Spleen (tissue), 13 donors: ENCODE measurements at places on chromosomes 12 and 14. TPM values are rescaled to one million over a fixed set of nuclear protein-coding genes. Genes with fewer than 3 reads are reported as not detected.

GRCh38 chr12:13970803-13971202, 10.6 kb downstream of the GRIN2B start:
- DNase-seq = no peak

DNA sequence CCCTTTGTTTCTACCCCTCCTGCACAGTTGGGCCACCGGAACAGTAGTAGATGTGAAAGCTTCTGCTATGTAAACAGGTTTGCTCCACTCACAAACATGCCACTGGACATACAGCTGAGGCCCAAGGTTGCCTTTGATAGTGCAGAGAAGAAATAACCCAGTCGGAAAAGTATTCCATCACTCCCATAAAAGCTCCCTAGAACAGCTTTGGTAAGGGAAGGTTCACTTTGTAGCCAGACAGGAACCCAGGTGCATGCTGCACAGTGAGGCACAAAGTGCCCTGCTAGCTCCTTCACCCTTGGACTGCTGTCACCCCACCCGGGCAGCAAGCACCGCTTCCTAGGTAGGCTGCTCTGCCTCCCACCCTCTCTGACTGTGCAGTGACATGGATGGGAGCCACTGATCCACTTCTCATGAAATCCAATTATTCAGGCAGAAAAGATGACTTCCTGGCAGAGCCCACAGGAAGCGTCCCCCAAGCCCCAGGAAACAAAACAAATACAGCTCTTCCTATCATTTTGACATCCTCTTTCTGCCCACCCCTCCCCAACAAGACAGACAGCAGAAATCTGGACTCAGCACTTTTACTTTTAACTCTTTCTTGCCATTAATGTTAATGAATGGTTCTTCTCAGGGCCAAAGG, 100.2 kb downstream of the SRGAP1 start:
- no peak for DNase-seq

DNA sequence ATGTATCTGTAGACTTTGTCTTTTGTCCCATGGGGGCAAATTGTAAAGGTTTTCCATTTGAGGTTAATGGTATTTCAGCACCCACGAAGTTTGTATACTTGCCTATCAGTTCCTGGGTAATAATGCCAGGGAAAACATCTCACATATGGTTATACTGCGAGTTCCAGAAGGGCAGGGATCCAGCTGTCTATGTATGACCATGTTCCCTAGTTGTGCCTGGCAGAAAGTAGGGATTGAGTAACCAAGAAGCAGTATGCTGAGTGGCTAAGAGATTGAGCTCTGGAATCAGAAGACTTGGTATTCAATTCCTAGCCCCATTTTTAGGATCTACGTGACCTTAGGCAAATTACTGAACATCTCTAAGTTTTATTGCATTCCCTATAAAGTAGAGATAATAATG, 173.2 kb upstream of the PWP1 start:
- DNase-seq = no peak

DNA sequence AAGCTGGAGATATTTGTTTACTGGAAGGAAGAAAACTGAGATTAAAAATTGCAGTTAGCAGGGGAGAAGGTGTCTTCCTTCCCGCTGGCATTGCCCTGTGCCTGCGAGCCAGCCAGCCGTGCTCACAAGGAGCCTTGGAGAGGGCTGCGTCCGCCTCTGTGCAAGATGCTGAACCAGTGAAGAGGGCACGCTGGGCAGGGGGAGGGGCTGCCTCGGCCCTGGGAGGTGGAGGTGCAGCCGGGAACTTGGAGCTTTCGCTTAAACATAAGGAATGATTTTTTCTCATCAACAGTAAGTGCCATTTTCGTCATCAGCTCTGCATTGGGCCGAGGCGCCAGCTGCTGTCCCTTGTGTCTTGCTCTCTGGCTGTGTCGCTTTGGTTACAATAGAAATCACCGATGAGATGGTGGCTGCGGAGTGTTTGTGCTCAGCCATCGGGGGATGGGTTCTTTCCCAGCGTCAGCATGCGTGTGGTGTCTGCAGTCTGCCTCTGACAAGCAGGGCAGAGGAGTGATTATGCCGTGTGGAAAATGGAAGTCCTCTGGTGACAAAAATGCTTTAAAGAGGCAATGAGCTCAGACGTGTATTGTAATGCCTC, 97.3 kb downstream of the ESR2 start:
- DNase-seq = peak; percentile 85

DNA sequence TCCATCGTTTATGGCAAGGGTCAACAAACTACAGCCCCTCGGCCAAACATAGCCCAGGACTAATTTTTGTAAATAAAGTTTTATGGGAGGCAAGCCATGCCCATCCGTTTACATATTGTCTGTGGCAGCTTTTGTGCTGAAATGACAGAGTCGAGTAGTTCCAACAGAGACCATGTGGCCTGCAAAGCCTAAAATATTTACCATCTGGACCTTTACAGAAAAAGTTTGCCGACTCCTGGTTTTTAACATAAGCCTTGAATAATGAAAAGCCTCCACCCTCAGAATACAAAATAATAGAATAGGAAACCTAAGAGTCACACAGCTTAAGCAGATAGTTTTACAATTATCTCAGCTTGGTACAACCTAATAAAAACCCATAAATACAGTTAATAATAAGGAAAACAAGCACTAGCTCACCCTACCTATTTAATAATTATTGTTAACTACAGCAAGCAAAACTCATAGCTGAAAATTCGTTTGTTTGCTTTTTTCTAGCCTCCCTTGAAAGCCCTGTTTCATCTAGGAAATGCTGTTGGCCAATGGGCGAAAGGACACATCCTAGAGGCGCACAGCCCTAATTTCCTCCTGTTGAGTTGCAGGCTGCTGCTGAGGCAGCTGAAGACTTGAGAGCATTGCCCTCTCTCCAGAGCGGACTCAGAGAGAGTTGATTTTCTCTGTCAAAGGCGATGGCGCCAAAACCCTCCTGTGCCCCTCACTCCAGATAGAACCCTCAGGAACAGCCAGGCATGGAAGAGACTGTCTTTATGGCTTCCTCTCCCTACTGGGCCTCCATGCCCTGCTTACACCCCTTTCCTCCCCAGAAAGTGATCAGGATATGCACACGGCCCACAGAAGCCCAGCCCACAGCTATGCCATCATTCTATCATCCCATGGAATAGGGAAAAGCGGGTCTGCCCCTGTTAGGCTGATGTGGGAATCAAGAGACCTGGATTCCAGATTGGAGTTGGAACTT, 107.2 kb downstream of the DPF3 start:
- DNase-seq = no peak

GRCh38 chr14:20377171-20377570, 33.7 kb downstream of the PARP2 start:
- no peak for DNase-seq

DNA sequence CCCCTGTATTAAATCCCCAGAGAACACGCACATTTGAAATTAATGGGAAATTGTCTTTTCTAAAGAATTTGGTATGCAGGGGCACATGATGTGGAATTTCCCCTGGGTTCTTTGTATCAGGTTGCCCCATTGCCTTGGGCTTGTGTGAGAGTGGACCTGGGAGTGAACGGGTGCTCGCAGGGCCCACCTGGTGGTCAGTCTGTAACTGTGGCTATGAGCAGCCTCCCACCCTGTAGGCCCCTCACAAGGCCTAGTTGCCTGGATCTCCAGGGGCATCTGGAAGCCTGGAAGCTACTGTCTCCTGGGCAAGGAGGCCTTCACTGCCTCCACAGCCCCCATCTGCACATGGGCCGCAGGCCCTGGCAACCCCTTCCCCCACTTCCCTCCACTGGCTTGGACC, 96.7 kb downstream of the SLC25A47 start:
- DNase-seq = peak; percentile 27

DNA sequence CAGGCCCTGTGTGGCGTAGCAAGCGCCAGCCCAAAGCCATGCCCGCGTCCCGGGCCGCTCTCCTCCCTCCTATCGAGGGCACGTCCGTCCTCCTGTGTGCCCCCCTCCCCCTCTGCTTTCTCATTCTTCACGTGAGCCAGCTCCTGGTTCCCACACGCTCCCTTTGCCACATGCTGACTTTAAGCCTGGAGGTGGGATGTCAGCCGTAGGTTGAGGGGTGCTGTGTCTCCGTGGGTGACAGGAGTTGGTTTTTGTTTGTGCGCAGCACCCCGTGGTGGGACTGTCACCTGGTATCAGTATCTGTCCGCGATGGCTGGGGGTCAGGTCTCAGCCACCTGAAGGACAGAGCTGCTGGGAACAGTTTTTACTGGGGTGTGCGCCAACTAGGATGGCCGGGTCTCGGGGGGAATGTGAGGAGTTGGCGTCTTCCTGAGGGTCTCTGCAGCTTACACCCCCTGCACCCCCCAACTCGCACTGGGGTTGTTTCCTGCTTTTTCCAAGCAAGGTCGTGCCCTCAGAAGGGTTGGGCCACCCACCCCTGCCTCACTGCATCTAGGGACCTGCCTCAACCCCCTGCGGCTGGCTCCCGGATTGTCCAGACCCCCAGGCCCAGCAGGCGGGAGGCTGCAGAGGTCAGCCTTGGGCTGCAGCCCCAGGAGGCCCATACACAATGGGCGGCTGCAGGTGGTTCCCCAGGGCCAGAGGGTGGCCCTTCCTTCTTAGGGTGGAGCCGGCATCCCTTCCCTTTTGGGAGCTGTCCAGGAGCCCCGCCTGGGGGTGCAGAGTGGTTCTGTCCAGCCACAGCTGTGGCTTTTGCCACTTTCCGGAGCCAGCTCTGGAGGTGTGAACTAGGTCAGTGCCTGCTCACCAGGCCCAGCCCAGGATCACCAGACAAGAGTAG, 7.3 kb downstream of the ULK1 start:
- DNase-seq = peak; percentile 85

GRCh38 chr12:102215992-102216691, 18.5 kb upstream of the PMCH start:
- no peak for DNase-seq

GRCh38 chr12:123024819-123025391, 44.4 kb downstream of the ARL6IP4 start:
- DNase-seq = peak; percentile 3

DNA sequence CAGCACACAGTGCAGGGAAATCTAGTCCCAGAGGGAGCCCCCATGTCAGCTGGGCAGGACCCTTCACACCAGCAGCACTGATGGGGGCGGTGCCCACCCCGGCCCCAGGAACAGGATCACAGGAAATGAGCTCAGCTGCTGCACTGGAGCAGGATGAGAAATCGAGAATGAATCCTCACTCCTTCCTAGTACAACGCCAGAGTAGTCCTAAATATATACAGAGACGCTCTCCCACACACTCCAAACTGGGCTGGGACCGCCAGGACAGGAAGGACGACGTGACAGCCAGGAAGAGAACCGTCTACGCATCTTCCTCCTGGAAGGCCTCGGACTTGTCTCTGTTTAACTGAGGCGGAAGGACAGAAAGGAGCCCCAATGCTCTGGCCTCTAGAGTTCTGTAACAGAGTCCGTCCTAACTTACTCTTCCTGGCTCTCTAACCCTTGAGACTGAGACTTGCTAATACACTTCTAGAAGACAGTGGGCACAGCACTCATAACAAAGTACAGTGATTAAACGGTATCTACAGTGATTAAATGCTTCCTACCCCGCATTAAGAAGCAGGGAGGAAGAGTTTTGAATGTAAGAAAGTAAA, 33.4 kb downstream of the CDC42BPB start:
- peak; percentile 61 for DNase-seq

DNA sequence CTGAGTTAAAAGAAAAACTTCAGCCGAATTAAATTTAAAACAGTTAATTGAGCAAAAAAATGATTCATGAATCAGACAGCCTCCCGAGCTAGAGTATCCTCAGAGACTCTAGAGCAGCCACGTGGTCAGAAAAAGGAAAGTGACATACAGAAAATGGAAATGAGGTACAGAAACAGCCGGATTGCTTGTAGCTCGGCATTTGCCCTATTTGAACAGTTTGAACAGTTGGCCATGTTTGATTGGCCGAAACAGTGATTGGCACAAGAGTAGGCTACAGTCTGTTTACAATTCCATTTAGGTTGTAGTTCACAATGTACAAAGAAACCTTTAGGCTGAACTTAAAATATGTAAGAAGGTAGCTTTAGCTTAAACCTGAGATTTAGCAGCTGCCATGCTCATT, 12.9 kb upstream of the OXA1L start:
- no peak for DNase-seq

GRCh38 chr14:66918527-66918926, 270.7 kb upstream of the GARIN2 start:
- DNase-seq = no peak

DNA sequence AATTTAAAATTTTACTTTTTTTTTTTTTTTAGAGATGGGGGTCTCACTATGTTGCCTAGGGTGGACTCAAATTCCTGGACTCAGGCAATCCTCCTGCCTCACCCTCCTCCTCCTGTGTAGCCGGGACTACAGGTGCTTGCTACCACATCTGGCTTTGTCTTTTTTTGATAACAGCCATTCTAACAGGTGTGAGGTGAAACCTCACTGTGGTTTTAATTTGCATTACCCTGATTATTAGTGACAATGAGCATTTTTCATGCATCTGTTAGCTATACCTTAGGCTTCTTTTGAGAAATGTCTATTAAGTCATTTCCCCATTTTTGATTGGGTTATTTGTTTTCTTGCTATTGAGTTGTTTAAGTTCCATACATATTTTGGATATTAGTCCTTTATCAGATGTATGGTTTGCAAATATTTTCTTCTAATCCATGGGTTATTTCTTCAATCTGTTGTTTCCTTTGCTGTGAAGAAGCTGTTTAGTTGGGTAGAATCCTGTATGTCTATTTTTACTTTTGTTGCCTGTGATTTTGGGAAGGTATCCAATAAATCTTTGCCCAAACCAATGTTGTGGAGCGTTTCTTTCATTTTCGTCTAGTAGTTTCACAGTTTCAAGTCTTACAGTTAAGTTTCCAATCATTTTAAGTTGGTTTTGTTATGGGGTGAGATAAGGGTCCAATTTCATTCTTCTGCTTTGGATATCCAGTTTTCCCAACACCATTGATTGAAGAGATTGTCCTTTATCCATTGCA, 86.1 kb downstream of the MYF5 start:
- DNase-seq = no peak

GRCh38 chr12:128671528-128672042, 152.2 kb downstream of the SLC15A4 start:
- DNase-seq = no peak

GRCh38 chr12:56071648-56072047, 8.3 kb upstream of the ERBB3 start:
- no peak for DNase-seq

DNA sequence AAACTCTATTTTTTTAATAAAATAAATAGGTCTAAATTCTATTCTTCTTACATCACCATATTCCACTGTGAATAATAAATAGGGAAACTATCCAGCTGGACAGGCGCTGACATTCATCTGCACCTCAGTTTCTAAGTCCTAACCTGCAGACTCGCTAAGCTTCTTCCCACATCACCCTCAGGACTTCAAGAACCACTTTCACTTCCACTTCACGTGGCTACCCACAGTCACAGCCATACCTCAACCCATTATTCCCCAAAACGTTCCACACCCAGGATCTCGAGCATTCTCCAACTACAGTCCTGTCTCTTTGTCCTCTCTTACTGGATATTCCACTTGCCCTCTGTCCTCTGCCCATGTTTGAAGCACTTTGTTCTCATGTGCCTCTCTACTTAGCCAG, 71.1 kb downstream of the C2CD5 start:
- no peak for DNase-seq

CYP46A1 gene
- 0.40 TPM for total RNA-seq

ARMH4 gene
- 1.7 TPM for total RNA-seq

ITGA7 gene
- total RNA-seq = 93.2 TPM

DDX55 gene
- 26.5 TPM for total RNA-seq

TAS2R20 gene
- 2.1 TPM for total RNA-seq

FGF6 gene
- total RNA-seq = not detected

SERPINA9 gene
- total RNA-seq = not detected
